B cell (primary cell): ENCODE measurements at places on chromosomes 1 and 21. TPM values are rescaled to one million over a fixed set of nuclear protein-coding genes. Genes with fewer than 3 reads are reported as not detected.

The RGS16 gene
- 3.1 and 3.3 TPM in 2 replicates for total RNA-seq

The PRAMEF6 gene
- not detected in 2 replicates for total RNA-seq

The USH2A gene
- total RNA-seq: not detected in 2 replicates

The CHI3L1 gene
- total RNA-seq: 0.15 TPM in 1 of 2 replicates, not detected in the other

The MTR gene
- total RNA-seq: 49.1 and 50.4 TPM in 2 replicates

The ZNF697 gene
- total RNA-seq: not detected in 2 replicates

The WNT2B gene
- total RNA-seq: 5.2 and 5.9 TPM in 2 replicates

The SLC2A5 gene
- total RNA-seq: 28.8 and 29.5 TPM in 2 replicates

The LRRC38 gene
- not detected in 2 replicates for total RNA-seq

The ZNF695 gene
- total RNA-seq: 0.44 and 0.51 TPM in 2 replicates

The RGS7 gene
- 0.15 TPM in 1 of 2 replicates, not detected in the other for total RNA-seq

The RAB25 gene
- total RNA-seq: 0.69 and 1.1 TPM in 2 replicates

The CHIA gene
- total RNA-seq: not detected in 2 replicates

The ATP1A4 gene
- total RNA-seq: not detected in 2 replicates

The REG4 gene
- not detected in 2 replicates for total RNA-seq

The RBM11 gene
- total RNA-seq: 3.0 and 3.4 TPM in 2 replicates

The ADAMTS5 gene
- total RNA-seq: not detected in 2 replicates

The HSD3B2 gene
- not detected in 2 replicates for total RNA-seq

The IGSF8 gene
- 33.5 and 37.2 TPM in 2 replicates for total RNA-seq

The S100A7 gene
- not detected in 2 replicates for total RNA-seq

The RHD gene
- total RNA-seq: not detected in 2 replicates

The TNNT2 gene
- total RNA-seq: not detected in 2 replicates

The RAB42 gene
- not detected in 2 replicates for total RNA-seq

The TRIM45 gene
- total RNA-seq: 2.5 and 2.6 TPM in 2 replicates

The PCAT6 gene
- total RNA-seq: 1.6 TPM in 1 of 2 replicates, not detected in the other

The KRTAP12-2 gene
- not detected in 2 replicates for total RNA-seq

The GJA8 gene
- not detected in 2 replicates for total RNA-seq

The CFAP74 gene
- total RNA-seq: not detected in 2 replicates

The CRYBG2 gene
- total RNA-seq: 1.8 and 3.3 TPM in 2 replicates

The TTC34 gene
- 8.1 and 8.3 TPM in 2 replicates for total RNA-seq

The GJB5 gene
- not detected in 2 replicates for total RNA-seq

The SPRR2E gene
- not detected in 2 replicates for total RNA-seq
